T47D (cell line): ENCODE measurements at places on chromosomes 2 and 18.

DNA sequence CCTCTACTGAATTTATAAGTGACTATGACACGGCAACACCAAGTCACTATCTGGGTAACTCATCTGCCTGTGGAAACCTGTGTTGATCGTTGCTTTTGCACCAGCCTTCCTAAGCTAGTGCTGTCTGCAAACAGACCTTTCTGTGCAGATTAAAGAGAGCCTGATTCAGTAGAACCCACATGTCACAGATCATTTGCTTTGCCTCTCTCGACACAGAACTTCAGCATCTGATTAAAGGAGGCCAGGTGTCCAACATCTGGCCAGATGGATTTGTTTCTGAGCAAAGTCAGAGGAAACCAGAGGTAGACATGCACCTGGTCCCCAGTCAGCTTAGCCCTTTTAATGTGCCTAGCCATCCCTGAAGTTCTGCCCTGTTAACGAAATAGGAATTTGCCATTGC, 15.0 kb upstream of the TTR start:
- DNase-seq = no peak

- no peak for DNase-seq
These were observed 156.0 kb downstream of the PXDN start for GRCh38 chr2:1588051-1588977.

DNA sequence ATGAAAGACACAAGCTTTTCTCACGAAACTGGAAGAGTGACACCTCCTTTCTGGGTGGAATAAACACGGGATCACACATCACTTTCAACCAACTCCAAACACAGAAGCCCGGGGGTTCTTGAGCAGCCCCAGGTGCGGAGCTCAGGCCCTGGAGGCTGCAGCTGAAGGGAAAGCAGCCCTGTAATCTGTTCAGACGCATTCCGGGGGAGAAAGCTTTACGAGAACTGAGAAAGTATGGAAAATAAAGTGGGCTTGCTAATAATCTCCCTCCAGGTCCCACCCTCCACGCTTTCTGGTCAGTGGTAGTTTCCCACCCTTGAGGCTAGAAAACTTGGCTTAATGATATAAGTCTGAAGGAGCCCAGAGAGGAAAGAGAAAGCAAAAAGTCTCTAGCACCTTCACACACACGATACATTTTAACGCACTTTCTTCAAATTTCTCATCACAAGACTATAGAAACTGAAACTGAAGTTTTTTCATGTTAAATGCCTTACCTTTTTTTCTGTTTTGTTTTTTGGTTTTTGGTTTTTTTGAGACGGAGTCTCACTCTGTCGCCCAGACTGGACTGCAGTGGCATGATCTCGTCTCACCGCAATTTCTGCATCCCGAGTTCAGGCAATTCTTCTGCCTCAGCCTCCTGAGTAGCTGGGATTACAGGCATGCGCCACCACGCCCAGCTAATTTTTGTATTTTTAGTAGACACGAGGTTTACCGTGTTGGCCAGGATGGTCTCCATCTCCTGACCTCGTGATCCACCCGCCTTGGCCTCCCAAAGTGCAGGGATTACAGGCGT, 141.3 kb downstream of the AFF3 start:
- no peak for DNase-seq

GRCh38 chr18:12242658-12243260, 11.4 kb upstream of the CIDEA start:
- no peak for DNase-seq

DNA sequence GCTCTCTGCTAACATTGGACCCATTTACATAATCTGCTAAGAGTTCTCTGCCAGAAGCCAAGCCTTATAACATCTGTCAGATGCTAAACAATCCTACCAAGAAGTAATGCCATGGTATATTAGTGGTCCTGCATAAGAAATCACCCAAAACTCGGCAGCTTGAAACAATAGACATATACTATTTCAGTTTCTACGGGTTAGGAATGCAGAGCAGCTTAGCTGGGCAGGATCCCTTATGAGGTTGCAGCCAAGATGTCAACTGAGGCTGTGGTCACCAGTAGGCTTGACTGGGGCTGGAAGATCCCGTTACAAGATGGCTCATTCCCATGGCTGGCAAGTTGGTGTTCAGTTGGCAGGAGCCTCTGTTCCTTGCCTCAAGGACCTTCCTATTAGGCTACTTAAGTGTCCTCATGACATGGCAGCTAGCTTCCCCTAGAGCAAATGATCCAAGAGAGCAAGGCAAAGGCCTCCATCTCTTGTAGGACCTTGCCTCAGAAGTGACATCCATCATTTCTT, 25.1 kb upstream of the SOS1 start:
- DNase-seq = no peak

GRCh38 chr2:240463274-240463865, 27.9 kb downstream of the GPC1 start:
- no peak for DNase-seq

- DNase-seq = peak; percentile 77
These were observed 645.7 kb downstream of the SLC4A3 start for GRCh38 chr2:220273082-220273481.

GRCh38 chr18:77619525-77619924, 369.9 kb downstream of the GALR1 start:
- no peak for DNase-seq

DNA sequence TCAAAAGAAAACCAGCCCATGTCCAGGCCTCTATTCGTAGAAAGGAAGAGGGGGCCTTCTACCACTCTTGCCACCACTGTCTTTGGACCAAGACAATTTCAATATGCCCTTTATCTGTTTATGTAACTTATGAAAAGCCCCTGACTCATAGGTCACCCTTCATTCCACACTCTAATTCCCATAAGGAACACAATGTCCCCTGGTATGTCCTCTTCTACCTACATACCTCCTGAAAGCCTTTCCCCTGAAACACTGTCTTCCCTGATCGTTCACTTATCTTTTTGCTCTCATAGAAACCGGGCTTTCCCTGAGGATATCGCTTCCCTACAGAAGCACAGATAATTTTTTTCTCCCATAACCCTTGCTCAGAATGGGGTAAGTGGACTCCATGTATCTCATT, 13.3 kb downstream of the EIF2AK3 start:
- no peak for DNase-seq

GRCh38 chr18:13562494-13563029, 163.8 kb downstream of the FAM210A start:
- no peak for DNase-seq
